ENCODE measurements at places on chromosomes 16 and 17. TPM values are rescaled to one million over a fixed set of nuclear protein-coding genes. Genes with fewer than 3 reads are reported as not detected.
A peak's percentile ranks its signal among the peaks of the same experiment; 100 is the strongest.

DNA sequence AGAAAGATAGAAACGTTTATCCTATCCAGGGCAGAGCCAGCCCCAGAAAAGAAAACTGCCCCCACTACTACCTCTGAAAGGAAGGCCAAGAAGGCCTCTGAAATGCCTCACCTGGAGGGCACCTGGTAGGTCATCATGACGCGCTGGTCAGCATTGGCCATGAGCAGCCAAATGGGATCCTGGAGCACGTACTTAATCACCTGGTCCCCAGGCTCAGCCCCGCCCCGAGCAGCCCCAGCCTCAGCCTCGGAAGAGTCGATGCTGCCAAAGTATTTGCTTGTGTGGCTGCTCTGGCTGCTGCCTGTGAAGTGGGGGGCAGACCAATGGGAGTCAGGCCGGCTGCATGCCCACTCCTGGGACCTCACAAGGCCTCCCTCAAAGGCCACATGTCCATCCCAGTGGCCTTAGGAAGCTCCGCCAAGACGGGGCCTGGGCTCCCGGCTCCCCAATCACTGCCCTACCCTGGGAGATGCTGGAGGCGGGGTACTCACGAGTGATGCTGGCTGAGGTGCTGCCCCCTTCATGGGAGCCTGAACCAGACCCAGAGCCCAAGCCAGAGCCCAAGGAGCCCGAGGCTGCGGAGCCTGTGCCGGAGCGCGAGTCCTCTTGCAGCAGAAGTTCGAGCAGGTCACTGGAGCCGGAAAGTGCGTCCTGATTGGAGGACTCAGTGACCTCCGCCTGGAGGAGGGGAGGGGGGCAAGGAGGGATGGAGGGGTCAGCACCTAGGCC lies 9.9 kb downstream of the PER1 start:
- no peaks in the 10 kb centered on the region for H3K27me3 ChIP-seq

DNA sequence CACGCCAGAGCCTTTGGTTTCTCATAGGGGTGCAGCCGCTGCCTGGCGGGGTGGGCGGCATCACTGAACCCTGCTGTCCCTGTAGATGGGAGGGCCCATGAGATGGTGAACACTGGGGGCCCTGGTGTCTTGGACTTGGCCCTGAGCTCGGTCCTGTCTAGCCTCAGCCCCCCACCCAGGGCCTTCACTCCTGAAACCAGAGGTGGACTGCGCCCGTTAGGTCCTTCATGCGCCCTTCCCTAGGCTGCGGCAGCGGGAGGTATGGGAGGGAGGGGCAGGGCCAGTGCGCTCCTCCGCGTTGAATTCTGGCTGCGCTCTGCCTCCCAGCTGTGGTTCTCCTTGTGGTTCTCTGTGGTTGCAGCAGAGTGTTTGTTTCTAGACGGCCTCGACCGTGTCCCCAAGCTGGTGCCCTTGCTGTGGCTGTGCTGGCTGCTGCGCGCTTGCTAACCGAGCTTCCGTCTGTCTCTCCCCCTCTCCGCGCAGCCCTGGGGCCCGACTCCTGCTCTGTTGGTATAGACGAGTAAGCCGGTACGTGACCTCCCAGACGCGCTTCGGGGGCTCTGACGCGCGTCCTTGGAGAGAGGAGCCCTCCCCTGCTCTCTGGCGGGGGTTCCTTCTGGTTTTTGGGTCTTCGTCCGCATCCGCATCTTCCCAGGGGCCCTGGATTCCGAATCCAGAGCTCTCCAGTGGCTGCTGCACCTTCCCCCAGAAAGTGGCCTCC lies 7.4 kb upstream of the NUDT16L1 start:
- no peaks in the 10 kb centered on the region for H3K27me3 ChIP-seq
- H3K4me1 ChIP-seq, result no peaks in the 10 kb centered on the region

DNA sequence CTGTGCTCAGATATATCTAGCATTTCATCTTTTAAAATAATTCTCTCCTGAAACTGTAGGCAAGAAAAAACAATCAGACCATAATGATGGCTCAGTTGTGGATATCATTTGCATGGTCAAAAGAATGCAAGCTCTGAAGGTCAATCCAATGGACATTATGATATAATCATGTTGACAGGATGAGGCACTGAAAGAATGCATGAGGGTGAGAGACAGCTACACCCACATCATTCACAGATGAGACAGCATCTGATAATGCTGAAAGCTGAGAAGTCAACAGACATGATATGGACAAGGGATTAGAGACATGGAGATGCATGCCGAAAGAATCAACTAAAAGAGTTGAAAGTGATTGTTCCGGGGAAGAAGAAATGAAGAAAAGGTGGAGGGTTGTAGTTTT lies 346.4 kb upstream of the CDH5 start:
- H3K27ac ChIP-seq, result no peak overlapping the region
- DNase-seq, result no peak
- H3K4me3 ChIP-seq, result no peak overlapping the region
- H3K27me3 ChIP-seq, result no peaks in the 10 kb centered on the region

GRCh38 chr16:78628461-78629045 lies 529.1 kb downstream of the WWOX start:
- H3K36me3 ChIP-seq, result no peaks in the 10 kb centered on the region
- H3K27ac ChIP-seq, result peak overlapping the region; percentile 46
- no peak overlapping the region for H3K4me3 ChIP-seq
- H3K27me3 ChIP-seq, result no peaks in the 10 kb centered on the region
- H3K4me1 ChIP-seq, result no peaks in the 10 kb centered on the region

CA4 gene
- total RNA-seq, result 22.5 TPM

CRHR1 gene
- 10.2 TPM for total RNA-seq

INCA1 gene
- total RNA-seq, result not detected

USP32 gene
- 54.1 TPM for total RNA-seq
